ENCODE measurements at places on chromosomes 2 and 18. TPM values are rescaled to one million over a fixed set of nuclear protein-coding genes. Genes with fewer than 3 reads are reported as not detected.
A peak's percentile ranks its signal among the peaks of the same experiment; 100 is the strongest.

GRCh38 chr2:263774-264492, at the start of gene SH3YL1:
Gene SH3YL1 (minus strand): TSS chr2:264032. CDS start chr2:263984, 48 bp downstream.
- peak; percentile 24 for DNase-seq
- peak within 1 kb of the TSS; percentile 70 for H3K27ac ChIP-seq
- H3K4me1 ChIP-seq: peaks cover 40% of the 10 kb centered on the region
- H3K27me3 ChIP-seq: no peaks in the 10 kb centered on the region

GRCh38 chr2:36376319-36376765, 20.8 kb downstream of the CRIM1 start:
- H3K27ac ChIP-seq: peak overlapping the region; percentile 38
- DNase-seq: peak; percentile 77
- H3K27me3 ChIP-seq: no peaks in the 10 kb centered on the region
- H3K4me1 ChIP-seq: peaks cover 33% of the 10 kb centered on the region
- peaks cover 6% of the 10 kb centered on the region for H3K36me3 ChIP-seq
- no peak overlapping the region for H3K4me3 ChIP-seq

RSAD2 gene
- 4.1 TPM for total RNA-seq

DNA sequence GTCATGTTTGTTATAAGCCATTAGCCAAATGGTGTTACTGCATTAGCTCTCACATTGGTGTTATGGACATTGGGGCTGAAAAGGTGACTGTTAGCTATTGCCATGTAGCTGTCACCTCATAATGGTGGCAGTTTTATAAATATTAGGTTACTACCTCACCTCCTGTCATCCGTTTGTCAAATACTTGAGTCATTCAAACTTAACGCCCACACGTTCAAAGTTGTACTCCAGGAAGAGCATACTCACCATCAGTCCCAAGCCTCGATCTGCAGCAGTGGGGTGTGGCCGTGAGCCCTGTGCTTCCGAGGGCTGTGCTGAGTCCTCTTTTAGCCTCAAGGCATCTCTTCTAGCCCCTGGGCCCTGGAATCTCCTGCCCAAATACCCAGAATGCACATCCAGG, 87.3 kb downstream of the PDK1 start:
- no peak overlapping the region for H3K27ac ChIP-seq
- H3K27me3 ChIP-seq: no peaks in the 10 kb centered on the region
- DNase-seq: no peak
- no peak overlapping the region for H3K4me3 ChIP-seq
- no peaks in the 10 kb centered on the region for H3K36me3 ChIP-seq
- H3K4me1 ChIP-seq: no peaks in the 10 kb centered on the region

DNA sequence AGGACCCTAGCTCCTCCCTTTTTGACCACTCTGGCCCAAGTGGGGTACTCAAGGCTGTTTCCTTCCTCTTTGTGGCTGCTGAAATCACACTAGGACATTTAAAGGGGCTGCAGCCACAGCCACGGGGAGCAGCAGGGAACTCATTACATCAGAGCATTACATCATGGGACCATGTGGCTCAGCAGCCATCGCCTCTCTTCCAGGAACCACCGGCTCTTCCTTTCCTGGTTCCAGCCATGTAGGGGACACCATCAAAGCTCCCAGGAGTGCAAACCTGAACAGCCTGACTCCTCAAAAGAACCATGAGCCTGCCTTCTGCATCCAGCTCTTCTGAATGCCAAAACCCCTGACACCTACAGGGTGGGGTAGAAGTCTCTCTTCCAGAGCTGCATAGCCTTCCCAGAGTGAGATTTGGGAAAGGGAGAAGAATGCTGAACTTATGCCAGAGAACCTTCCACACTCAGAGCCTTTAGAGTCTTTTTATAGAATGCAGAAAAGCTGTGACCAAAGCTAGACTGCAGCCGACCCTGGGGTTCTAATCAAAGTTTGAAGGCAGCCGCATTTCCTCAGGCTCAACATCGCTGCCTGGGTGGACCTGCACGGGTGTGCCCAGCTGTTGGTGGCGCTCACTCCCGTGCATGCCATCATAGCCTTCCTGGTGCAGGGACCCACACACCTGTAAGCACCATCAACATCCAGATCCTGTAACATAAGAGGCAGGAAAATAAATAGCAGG, 121.7 kb downstream of the KLHL29 start:
- DNase-seq: no peak
- H3K27me3 ChIP-seq: no peaks in the 10 kb centered on the region
- H3K27ac ChIP-seq: no peak overlapping the region
- H3K4me3 ChIP-seq: no peak overlapping the region
- H3K36me3 ChIP-seq: no peaks in the 10 kb centered on the region

GRCh38 chr2:217688494-217688893, 314.3 kb downstream of the TNS1 start:
- no peak overlapping the region for H3K4me3 ChIP-seq
- no peak for DNase-seq
- no peak overlapping the region for H3K27ac ChIP-seq
- no peaks in the 10 kb centered on the region for H3K36me3 ChIP-seq
- H3K27me3 ChIP-seq: no peaks in the 10 kb centered on the region
- no peaks in the 10 kb centered on the region for H3K4me1 ChIP-seq

GRCh38 chr2:180075870-180076269, 68.8 kb upstream of the CWC22 start:
- no peaks in the 10 kb centered on the region for H3K27me3 ChIP-seq
- H3K27ac ChIP-seq: no peak overlapping the region
- H3K36me3 ChIP-seq: no peaks in the 10 kb centered on the region

DNA sequence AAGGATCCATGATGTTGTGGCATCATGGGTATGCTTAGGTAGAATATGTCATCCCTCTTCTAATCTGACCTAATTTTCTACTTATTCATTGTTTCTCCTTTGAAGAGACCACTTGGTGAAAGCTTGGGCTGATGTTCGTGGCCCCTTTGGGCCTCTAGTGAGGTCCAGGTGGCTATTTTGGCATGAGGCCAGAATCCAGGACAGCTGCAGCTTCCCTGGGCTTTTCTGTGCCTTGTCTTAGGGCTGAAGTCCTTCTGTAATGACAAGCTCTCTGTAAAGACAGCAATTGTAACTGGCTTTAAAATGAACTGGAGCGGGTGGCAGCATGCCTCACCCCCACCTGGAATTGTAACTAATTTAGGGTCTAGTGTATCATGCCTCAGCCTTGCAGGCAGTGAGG, 15.6 kb upstream of the MC2R start:
- H3K36me3 ChIP-seq: no peaks in the 10 kb centered on the region
- no peaks in the 10 kb centered on the region for H3K4me1 ChIP-seq
- H3K27ac ChIP-seq: no peak overlapping the region
- no peaks in the 10 kb centered on the region for H3K27me3 ChIP-seq

GRCh38 chr2:121998751-121999150, 243.3 kb downstream of the TSN start:
- no peaks in the 10 kb centered on the region for H3K36me3 ChIP-seq
- H3K4me3 ChIP-seq: no peak overlapping the region
- H3K4me1 ChIP-seq: no peaks in the 10 kb centered on the region
- peaks cover 17% of the 10 kb centered on the region for H3K27me3 ChIP-seq

- no peak for DNase-seq
- H3K4me3 ChIP-seq: no peak overlapping the region
- no peaks in the 10 kb centered on the region for H3K4me1 ChIP-seq
- no peaks in the 10 kb centered on the region for H3K27me3 ChIP-seq
- no peaks in the 10 kb centered on the region for H3K36me3 ChIP-seq
- H3K27ac ChIP-seq: no peak overlapping the region
These were observed 68.9 kb upstream of the FZD7 start for GRCh38 chr2:201964631-201965206.

DNA sequence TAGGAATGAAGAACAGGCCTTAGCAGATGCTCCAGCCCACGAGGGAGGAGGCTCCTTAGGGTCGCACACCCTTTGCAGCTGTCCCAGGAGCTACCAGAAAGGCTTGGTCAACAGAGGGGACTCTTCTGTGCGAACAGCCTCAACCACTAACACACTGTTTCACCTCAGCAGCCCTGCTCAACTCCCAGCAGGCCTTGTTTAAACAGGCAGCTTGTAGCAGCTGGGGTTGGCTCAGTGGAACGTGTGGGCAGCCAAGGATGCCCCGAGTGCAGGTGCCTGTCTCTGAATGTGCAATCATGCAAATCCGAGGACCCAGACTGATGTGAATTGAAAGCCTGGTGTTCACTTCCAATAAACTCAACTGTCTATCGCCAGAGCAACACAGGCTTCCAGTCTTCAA, 88.7 kb upstream of the CXCR4 start:
- peak overlapping the region; percentile 61 for H3K27ac ChIP-seq
- H3K4me1 ChIP-seq: no peaks in the 10 kb centered on the region
- DNase-seq: no peak
- H3K4me3 ChIP-seq: no peak overlapping the region
- no peaks in the 10 kb centered on the region for H3K36me3 ChIP-seq
- no peaks in the 10 kb centered on the region for H3K27me3 ChIP-seq

DNA sequence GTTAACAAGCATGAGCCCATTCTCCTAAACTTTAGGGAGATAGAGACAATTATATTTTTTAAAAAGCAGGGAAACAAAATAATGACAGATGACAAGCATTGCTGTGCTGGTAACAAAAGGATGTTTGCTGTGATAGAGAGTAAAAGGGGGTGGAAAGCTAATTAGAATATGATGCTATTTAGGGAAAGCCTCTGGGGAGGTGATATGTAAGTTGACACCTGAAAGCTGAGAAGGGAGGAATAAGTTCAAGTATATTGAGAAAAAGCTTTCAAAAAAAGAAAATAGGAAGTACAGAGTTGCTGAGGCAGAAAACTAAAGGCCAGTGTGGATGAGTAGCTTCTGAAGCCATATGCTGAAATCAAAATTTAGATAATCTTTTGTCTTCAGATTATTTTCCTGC, 565.2 kb upstream of the NRXN1 start:
- no peaks in the 10 kb centered on the region for H3K36me3 ChIP-seq
- H3K27me3 ChIP-seq: no peaks in the 10 kb centered on the region
- no peaks in the 10 kb centered on the region for H3K4me1 ChIP-seq

GRCh38 chr2:12882393-12882792, 165.7 kb downstream of the TRIB2 start:
- DNase-seq: no peak
- no peaks in the 10 kb centered on the region for H3K36me3 ChIP-seq
- H3K27ac ChIP-seq: no peak overlapping the region
- H3K4me3 ChIP-seq: no peak overlapping the region

CYRIA gene
- total RNA-seq: 2.2 TPM

CCDC74B gene
- total RNA-seq: 0.33 TPM

- DNase-seq: no peak
- H3K4me3 ChIP-seq: no peak overlapping the region
These were observed 328.1 kb downstream of the EXOC6B start for GRCh38 chr2:72497763-72498162.
